Activated gamma-delta T cell (primary cell): ENCODE measurements at places on chromosomes 11 and 22.

DNA sequence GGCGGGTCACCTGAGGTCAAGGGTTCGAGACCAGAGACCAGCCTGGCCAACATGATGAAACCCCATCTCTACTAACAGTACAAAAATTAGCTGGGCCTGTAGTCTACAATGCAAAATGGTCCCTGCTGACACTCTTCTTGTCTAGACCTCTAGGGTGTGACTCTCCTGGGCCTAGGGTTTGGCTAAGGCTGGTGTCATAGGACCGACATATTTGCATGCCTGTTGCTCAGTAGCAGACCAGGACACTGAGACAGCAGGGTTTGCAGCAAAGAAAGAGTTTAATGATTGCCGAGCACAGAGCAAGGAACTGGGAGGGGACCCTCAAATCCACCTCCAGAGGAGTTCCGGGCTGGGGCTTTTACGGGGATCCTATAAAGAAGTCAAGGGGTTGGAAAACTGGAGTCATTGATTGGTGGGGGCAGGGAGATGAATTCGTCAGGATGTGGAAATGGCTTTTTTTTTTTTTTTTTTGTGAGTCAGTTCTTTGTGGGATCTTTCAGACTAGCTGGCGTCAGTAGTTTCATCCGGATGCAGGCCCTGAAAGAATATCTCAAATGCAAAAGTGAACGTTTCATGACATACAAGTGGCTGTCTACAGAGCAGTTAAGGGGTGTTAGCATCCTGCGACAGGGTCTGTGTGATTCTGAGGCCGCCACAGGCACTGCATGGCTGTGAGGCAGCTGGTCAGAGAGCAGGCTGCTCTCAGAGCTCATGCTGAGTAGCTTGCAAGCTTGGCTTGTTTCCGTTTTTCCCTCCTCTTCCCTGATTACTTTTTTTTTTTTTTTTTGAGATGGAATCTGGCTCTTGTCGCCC, 27.2 kb upstream of the A4GALT start:
- no peak for DNase-seq

GRCh38 chr11:68106165-68106940, 14.8 kb downstream of the CHKA start:
- DNase-seq: no peak

- no peak for DNase-seq
These were observed 27.0 kb downstream of the MPPED1 start for GRCh38 chr22:43438666-43439347.

DNA sequence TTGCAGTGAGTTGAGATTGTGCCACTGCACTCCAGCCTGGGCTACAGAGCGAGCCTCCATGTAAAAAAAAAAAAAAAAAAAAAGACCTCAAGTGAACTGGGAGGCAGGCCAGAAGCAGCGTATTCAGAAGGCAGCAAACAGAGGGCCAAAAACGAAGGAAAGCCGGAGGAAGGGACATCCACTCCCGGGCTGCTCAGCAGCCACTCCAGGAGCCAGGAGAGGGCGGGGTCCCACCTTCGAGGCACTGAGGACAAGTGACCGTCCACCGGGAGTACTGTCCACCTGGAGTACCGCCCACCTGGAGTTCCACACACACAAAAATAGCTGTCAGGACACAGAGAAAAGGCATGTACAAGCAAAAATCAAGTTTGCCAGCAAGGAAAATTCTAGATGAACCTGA, 5.5 kb downstream of the TOLLIP start:
- DNase-seq: no peak

GRCh38 chr22:26718905-26719304, 61.5 kb downstream of the MIAT start:
- no peak for DNase-seq

DNA sequence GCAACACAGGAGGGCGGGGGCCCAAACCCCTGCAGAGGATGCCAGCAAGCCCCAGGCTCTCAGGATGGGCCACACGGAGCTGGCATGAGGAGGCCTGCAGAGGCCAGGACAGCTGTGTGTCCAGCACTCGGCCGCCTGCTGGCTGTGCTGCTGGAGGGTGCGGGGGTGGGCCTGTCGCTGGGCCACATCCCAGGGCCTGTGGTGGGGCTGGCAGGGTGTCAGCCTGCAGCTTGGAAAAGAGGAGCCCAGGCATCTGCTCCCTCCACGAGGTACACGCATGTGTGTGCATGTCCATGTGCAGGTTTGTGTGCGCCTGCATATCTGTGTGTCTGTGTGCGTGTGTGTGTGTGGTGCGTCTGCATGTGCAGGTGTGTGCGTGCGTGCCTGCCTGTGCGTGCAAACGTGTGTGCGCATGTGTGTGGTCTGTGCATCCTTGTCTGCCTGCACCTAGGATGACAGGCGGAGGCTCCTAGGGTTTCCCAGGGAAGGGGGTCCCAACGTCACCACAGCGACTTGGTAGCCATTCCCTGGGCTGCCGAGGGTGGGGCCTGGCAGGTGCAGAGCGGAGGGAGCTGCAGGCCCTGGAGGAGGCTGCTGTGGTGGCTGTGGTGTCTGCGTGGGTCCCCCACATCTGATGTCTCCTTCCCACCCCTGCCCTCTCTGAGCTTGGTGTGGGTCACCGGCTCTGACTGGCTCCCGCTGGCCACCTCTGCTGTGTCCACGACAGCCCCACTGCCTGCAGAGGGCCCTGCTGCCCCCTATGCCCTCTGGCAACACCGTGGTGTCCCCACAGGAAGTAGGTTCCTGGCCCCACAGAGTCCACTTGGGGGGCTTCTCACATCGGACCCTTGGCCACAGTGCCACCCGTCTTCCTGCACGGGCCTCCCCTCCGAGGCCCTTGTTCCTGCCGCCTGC, 17.1 kb downstream of the BRSK2 start:
- no peak for DNase-seq

DNA sequence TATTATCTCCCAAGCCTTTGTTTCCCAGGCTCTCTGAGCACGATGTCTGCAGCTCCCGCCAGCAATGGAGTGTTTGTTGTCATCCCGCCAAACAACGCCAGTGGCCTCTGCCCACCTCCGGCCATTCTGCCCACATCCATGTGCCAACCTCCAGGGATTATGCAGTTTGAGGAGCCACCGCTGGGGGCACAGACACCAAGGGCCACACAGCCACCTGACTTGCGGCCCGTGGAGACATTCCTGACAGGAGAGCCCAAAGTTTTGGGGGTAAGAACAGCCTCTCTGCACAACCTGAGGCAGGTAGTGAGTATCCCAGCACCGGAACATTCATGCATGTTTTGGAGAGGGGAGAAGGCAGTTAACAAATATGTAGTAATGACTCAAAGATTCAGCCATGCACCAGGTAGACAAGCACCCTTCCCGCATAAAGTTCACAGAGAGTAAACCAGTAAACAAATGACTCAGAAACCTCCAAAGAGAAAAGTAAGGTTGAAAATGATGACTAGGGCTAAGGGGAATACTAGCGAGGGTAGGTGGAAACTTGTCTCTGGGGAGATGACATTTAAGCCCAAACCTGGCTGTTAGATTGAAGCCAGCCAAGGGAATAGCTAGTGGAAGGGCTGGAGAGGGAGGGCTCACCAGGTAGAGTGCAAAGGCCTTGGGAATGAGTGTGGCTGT, 7.2 kb downstream of the MS4A15 start:
- no peak for DNase-seq

DNA sequence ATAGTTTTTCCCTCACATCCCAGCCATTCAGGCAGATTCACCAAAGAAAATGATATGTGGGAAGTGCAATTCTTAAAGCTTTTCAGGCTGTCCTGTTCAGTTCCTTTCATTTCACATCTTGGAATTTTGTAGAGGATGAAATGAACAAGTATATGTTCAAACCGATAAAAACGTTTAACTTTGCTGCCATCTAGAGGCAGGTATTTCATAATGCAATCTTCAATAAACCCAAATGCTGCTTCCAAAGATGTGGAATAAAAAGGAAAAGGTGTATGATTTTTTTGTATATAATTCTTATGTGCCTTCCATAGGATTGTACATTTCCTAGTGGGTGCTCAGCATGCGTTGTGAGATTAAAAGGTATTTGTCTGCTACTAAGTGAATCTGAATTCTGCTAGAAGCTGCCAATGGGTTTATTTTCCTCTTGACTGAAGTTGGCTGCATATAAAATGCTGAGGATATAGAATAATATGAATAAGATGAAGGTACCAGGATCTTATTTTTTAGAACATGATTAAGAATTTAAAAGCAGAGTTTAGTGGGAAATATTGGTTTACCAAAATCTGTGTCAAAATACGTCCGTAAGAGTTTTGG, 199.3 kb downstream of the PGR start:
- no peak for DNase-seq

- no peak for DNase-seq
These were observed 6.3 kb downstream of the FXYD2 start for GRCh38 chr11:117818041-117818873.

DNA sequence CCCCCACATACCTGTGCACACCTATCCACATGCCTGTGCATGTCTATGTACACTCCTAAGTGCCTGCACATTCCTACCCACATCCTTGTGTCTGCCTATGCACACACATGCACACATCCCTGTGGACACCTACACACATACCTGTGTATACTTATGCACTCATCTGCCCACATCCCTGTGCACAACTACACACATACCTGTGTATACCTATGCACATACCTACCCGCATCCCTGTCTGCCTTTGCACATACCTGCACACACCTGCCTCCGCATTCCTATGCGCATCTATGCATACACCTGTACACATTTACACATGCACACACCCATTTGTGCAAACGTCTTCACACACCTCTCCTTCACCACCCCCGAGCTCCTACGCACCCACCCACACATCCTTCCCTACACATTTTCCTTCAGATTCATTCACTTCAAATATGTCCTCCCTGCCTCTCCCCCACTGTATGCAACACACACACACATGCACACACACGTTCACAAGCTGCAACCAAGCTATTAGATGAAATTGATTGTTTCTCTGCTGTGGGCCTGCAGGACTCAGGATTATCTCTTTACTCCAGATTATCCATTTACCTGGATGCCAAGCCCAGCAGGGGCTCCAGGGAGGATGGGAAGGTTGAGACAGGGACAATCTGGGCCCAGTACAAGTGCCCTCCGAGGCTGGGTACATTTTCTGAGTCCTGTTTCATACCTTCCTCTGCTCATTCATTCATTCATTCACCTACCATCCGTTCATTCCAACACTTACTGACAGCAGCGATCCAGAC, 53.2 kb downstream of the TSPAN18 start:
- DNase-seq: no peak

- no peak for DNase-seq
These were observed 141.4 kb upstream of the E2F8 start for GRCh38 chr11:19382131-19382611.

DNA sequence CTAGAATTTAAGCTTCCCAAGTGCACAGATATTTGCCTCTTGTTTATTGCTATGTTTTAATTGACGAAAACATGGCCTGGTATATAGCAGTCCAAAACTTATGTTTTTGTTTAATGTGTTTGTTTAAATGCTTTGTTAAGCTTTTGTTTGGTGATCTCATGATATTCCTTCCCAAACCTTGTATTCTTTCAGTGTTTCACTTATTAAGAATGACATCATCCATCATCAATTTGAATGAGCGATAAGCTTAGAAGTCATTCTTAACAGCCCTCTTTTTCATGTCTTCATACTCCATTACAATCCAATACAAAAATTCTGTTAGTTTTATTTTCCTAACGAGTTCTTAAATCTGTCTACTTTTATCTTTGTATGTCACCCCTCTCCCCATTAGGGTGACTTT, 206.0 kb downstream of the DYNC2H1 start:
- no peak for DNase-seq

GRCh38 chr11:126391970-126392632, 36.6 kb downstream of the ST3GAL4 start:
- no peak for DNase-seq

- DNase-seq: no peak
These were observed 96.1 kb downstream of the MAML2 start for GRCh38 chr11:96246718-96247552.

DNA sequence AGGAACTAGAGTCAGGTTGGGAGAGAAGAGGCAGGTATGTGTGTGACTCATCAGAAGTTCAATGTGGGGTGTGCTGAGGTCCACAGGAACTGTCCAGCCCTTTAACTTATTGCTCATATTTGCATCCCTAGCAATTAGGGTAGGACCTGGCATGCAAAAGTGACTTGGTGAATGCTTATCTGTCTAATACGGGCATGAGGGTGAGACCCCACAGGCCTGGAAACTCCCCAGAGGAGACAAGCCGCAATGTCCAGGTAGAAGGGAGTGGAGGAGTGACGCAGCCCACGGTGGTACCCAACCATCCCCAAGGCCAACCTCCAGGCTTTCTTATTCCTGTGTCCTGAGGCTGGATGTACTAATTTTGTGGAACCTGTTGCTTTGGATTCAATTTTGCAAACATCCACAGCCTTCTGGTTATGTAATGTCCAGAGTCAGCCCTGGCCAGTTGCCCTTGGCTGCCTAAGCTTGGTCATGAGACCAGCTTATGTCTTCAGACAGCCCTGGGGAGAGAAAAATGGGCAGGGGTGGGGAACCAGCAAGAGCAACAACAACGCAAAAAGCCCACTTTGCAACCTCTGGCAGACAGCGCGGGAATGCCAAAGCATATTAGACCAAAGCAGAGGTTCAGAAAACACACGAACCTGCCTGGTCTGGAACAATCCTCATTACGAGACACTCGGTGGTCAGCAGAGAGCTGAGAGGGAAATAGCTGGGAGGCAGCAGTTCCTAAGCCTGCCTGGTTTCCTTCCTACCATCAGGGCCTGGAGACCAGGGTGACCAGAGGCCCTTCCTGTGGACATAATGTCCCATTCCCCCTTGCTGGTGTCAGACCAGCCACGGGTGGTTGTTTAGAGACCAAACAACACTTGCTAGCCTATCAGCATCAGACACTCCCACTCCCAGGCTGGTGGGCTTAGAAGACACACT, 49.3 kb downstream of the TIMP3 start:
- no peak for DNase-seq

DNA sequence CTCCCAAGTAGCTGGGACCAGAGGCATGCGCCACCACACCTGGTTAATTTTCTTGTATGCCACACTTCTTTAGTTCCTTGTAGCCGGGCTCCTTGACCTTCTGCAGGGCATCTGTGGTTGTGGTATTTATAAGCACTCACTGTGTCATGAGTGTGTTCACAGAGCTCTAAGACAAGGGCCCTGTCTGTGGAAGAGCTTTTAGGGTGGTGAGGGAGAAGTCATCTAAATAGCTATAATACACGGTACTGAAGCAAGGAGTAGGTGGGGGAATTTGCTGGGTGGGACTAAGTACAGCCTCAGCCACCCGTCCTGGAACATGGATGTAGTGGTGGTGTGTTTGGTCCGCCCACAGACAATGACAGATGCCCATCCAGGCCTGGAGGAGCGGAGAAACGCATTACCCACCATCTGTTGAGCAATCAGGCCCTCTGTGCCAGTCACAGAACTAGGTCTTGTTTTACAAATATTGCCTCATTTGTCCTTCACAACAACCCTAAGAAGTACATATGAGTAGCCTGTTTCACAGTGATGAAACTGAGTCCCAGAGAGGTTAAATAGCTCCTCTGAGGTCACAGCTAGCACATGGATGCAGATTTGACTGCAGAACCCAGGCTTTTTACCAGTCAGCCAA, 10.1 kb downstream of the ACO2 start:
- no peak for DNase-seq

GRCh38 chr11:111465400-111465799, 46.8 kb downstream of the BTG4 start:
- no peak for DNase-seq
